ENCODE measurements at places on chromosomes 1 and 21. TPM values are rescaled to one million over a fixed set of nuclear protein-coding genes. Genes with fewer than 3 reads are reported as not detected.

The AMY2A gene
- not detected for total RNA-seq

The ATP1A4 gene
- not detected for total RNA-seq

The CAMK1G gene
- total RNA-seq, result 7.3 TPM

The PLPPR4 gene
- 0.29 TPM for total RNA-seq

The NPHS2 gene
- not detected for total RNA-seq

The TFF3 gene
- total RNA-seq, result 2.6 TPM

The SYNC gene
- total RNA-seq, result 20.5 TPM

The UQCRHL gene
- total RNA-seq, result 4.0 TPM

The CFAP74 gene
- 0.10 TPM for total RNA-seq

The RPTN gene
- not detected for total RNA-seq

The FOXD2 gene
- 0.48 TPM for total RNA-seq

The NBPF6 gene
- total RNA-seq, result 2.5 TPM

The SERPINC1 gene
- 0.39 TPM for total RNA-seq

DNA sequence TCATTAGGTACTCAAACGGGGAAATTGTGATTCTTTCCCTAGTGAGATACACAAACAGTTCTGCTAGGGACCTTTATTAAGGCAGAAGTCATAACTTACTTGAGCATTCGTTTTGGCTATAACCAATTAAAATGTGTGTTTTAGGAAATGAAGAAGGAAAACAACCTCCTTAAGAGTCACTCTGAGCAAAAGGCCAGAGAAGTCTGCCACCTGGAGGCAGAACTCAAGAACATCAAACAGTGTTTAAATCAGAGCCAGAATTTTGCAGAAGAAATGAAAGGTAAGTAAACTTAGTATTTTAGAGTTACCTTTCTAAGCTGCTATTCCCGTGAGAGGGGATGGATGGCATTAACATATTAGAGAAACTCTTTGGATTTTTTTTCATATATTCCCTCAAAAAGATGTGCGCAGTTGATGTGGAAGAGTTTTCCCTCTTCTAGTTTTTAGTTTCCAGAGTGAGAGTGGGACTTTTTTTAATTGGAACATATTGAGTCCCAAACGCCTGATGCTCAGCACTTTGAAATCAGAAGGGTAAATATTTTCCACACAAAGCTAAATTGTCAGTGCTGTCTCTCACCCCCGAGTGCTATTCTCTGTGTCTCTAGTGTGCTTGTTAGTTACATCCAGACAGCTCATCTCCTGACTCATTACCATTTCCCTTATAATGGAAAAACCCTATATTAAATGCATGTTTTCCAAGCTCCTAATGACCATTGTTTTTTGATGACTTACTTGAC lies 34.9 kb downstream of the CENPF start:
- peak; percentile 40 for DNase-seq

DNA sequence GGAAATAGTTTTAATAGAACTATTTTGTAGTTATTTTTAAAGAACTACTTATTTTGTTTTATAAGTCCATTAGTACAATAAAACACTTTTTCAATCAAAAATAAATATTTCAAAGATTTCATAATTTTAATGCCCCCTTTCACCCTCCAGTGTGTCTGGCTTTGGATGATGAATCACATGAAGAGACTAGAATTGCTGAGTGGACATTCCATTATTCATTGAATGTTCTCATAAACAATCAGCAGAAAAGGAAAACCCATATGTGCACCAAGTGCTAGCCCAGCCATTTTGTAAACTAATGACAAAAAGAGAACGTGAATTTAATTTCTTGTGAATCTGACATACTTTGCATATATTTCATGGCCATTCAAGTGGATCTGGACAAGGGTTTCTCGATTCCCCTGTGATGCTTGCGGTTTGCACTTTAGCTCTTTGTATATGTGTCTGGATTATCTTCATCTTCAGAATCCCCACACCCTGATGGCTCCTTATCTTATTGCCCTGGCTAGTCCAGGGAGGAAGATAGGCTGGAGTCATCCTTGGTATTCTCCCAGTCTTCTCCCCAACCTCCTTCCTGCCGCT lies 20.7 kb upstream of the CHIA start:
- no peak for DNase-seq

DNA sequence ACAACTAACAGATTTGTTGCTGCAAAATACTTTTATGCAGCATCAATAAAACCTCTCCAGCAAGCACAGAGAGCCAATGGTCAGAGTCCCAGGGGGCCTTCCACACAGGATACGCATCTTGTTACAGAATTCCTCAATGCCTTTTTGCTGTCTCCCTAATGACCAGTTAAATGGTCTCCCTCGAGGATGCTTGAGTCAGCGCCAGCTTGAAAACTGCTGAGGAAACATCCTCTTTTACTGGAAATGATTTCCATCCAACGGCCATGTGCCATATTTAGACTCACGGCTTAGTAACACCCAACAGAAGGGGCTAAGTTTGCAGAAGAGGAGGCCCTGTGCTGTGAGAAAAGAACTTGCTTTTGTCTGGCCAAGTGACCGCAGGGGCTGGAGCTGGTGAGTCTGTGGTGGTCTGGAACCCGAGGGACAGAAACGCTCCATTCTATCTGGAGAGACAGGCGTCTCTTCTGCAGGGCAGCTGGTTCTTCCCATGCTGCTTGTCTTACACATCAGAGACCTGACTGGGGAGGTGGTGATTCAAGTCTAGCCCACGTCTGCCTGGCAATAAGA lies 496.4 kb downstream of the SETD4 start:
- DNase-seq, result peak; percentile 91

DNA sequence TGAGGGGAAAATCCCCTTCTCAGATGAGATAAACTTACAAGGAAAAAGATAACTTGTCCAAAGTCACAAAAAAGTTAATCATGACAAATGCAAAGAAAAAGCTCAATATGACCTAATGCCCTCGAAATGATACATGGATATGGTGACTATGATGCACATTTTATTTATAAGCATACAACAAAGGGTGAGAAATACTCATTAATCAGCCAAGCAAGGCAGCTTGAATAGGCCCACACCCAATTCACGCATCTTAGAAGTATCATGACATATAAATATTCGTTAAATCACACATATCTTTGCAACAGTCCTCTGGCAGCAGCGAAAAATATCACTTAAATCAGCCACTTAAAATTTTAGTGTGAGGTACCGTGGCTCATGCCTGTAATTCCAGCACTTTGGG lies 21.7 kb downstream of the EPS15 start:
- no peak for DNase-seq

GRCh38 chr1:208603721-208604120 lies 359.5 kb upstream of the PLXNA2 start:
- DNase-seq, result no peak

DNA sequence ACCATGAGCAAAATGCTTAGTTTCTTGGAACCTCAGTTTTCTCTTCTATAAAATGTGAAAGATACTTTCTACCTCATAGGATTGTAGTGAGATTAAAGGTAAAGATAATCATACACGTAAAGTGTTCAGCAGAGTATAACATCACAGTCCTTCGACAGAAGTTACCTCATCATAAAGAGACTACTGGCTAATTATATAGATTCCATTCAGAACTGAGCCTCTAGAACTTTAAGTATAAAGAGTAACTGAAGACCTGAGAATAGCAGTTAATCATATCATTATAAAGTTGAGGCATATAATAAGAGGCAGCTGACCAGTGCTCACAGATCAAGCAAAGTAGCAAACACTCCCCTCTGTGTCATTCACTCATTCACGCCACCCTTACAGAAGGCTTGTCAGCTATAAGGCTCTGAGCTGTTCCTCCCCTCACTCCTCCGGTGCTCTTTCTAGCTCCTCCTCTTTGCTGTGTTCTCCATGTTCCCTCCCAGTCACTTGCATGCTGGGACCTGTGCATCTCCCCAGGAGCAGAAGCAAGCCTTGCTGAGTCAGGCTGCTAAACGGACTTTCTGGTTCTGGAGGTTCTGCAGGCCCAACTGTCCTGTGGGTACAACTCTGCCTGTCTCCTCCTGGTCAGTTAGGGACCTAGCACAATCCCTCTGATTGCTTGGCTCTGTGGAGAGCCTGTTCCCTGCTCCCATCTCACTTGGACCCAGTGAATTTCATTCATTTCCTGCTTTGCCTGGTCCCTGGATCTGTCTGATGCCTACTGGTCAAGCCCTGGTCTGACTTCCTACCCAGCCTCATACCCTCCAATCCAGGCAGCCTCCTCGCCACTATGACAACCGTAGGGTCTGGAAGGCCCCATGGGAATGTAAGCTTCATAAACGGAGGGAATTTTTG lies 28.3 kb upstream of the LY9 start:
- DNase-seq, result peak; percentile 13

GRCh38 chr1:182260516-182260915 lies 131.1 kb downstream of the GLUL start:
- DNase-seq, result no peak

GRCh38 chr1:209805341-209805781 lies 581 bp downstream of the IRF6 start:
- no peak for DNase-seq

DNA sequence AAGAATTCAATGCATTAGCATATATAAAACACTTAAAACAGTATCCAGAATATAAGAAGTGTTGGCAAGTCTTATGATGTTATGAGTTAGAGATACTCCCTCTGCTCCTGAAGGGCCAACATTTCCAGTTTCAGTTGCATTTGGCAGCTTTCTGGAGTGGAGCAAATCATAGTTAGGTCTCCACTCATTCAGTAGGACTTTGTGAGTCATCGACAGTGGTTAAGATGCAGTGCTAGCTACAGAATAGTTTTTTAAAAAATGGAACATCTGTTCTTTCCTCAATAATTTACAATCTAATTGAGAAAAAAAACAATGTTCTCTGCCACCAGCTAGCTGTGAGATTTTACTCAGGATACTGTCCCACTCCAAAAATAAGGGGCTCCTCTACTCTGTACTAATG lies 389.1 kb downstream of the HLX start:
- DNase-seq, result peak; percentile 91

GRCh38 chr1:9687874-9688582 lies 36.5 kb downstream of the PIK3CD start:
- DNase-seq, result peak; percentile 42

GRCh38 chr1:230753191-230753585 lies 6.0 kb downstream of the CAPN9 start:
- DNase-seq, result no peak

GRCh38 chr1:47914218-47914938 lies 82.8 kb downstream of the TRABD2B start:
- peak; percentile 39 for DNase-seq

DNA sequence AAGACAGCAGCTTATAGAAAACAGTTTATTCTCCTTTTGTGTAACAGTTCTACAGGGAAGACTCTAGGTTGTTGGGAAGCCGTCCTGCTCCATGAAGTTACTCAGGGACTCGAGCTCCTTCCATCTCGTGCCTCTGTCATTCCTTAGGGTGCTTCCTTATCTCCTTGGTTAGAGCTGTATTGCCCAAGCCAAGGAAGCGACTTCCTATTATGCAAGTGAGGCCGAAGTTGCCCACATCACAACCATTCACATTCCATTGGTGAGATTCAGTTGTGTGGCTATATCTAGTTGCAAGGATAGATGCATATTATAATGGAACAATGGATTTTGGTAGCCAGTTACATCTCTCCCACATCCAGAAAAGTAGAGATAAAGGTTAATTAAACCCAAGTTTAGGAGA lies 9.0 kb downstream of the GSTM5 start:
- DNase-seq, result no peak

- DNase-seq, result peak; percentile 73
Observed at GRCh38 chr1:42334240-42335049, 590 bp downstream of the FOXJ3 start.

- DNase-seq, result no peak
Observed at GRCh38 chr1:199155166-199156019, 516.6 kb downstream of the PTPRC start.

GRCh38 chr1:14421977-14422609 lies 176.4 kb upstream of the KAZN start:
- DNase-seq, result no peak

DNA sequence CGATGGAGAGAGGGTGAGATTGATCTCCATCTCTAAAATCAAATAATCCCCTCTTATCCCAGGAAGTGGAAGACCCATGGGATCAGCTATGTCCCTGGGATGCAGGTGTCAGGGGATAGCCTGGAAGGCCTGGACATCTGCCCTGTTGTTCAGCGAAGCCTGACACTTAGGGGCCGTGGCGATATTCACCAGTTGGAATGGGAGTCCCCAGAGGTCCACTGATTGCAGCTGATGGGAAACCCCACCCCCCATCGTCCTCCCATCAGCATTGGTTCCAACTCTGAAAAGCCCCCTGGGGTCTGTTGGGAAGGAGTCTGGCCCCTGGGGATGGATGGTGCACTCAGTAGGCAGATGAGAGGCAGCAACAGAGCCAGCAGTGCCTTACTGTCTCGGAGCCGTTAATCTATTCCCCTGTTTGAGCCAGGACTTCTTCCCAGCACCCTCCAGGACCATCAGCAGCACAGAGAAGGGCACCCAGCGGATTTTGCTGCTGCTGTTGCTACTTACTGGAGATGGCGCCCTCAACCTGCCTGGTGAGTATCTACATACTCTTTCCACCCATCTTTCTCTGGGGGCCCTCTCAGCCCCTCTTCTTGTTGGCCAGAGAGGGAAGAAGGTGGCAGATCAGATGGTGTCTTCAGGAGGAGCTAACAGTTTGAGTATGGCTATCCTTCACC lies 13.4 kb downstream of the CATSPER4 start:
- no peak for DNase-seq

Data from RPMI7951 (cell line).